GM13976 (cell line): ENCODE measurements at places on chromosomes 16 and 17.
A peak's percentile ranks its signal among the peaks of the same experiment; 100 is the strongest.

DNA sequence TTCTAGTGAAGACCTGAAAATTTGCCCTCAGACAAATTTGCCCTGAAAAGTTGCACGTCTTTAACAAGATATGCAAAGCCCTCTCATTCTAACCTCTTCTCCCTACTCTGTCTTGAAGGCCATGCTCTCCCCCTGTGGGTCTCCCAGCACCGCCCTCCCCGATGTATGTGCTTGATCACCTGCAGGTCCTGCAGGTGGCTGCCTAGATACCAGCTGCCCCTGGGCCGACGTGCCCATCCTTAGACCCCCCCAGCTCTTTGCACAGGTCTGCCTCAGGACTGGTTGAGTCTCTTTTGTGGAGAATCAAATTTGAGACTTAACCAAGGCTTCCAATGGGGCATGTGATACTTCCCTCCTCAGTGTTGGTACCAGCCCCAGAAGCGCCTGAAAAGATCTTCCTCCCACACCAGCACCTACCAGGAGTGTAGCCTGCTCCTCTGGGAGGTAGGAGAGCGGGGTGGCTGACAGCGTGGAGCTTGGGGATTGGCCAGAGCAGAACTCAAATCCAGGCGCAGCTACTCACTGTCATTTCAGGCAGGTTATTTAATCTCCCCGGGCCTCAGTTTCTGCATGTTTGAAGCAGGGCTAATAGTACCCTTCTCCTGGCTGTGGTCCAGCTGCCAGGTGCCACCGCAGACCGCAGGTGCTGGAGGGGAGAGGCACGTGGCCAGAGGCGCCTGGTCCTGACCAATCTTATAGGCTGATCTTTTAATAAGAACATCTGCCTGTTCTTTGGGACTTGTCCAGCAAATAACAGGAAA, 4.5 kb upstream of the MRPL38 start:
- no peak for DNase-seq

DNA sequence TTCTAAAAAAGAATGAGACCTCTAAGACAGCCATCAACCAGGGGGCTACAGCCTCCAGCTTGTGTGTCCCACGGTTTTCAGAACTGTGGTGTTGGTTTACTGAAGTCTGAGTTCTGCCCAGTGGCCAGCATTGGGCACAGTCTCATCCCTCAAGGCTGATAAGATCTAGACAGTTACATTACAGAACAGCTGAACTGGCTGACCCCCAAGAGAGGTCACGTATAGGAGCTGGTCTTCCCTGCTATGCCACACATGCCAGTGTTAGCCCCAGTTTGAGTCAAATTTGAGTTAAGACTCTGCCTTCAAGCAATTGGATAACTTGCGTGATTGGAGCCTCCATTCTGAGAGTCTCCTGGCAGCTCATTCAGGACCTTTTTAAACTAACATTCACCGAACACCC, 14.8 kb upstream of the NUP93 start:
- no peak for DNase-seq

- DNase-seq: peak; percentile 74
These were observed 354 bp upstream of the ESRP2 start for GRCh38 chr16:68236137-68236825.

- no peak for DNase-seq
These were observed 79.6 kb upstream of the CLEC18B start for GRCh38 chr16:74500907-74501306.

GRCh38 chr17:36850790-36851189, 86.5 kb upstream of the LHX1 start:
- DNase-seq: no peak

DNA sequence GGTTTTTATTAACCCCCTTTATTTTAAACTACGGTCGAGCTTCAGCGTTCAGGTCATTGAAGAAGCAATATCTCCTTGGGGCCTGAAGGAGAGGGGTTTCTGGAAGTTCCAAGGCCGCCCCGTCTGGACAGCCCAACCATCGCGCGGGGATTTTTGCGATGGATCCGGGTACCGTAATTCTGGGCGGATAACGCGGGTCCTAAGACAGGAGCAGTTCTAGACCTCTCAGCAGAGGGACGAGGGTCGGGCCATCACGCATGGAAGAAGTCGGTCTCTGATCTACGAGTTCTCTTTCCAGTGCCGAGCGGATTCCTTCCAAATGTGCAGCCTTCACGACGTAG, 3.6 kb downstream of the BORCS6 start:
- DNase-seq: no peak
